ENCODE measurements at places on chromosomes 2 and 18. TPM values are rescaled to one million over a fixed set of nuclear protein-coding genes. Genes with fewer than 3 reads are reported as not detected.

The TTR gene
- total RNA-seq, result not detected

The SOX11 gene
- not detected for total RNA-seq

The GCKR gene
- total RNA-seq, result not detected

The GPATCH11 gene
- 12.4 TPM for total RNA-seq

The SLC30A3 gene
- total RNA-seq, result not detected

The ASNSD1 gene
- 76.7 TPM for total RNA-seq

The GMCL1 gene
- 20.8 TPM for total RNA-seq

The CROCC2 gene
- not detected for total RNA-seq

All from activated T-helper 17 cell treated with anti-CD3 and anti-CD28 coated beads, Interleukin-2, amount 50 U/mL, for 72 hours (primary cell).